ENCODE measurements at places on chromosomes 12 and 14. TPM values are rescaled to one million over a fixed set of nuclear protein-coding genes. Genes with fewer than 3 reads are reported as not detected.

Gene KLRB1
- total RNA-seq = not detected

Gene KRT73
- not detected for total RNA-seq

Gene A2M
- total RNA-seq = 29.7 TPM

Gene CCDC196
- not detected for total RNA-seq

Gene TAS2R8
- total RNA-seq = 0.20 TPM

Gene ALDH6A1
- 13.7 TPM for total RNA-seq

Gene PROX2
- not detected for total RNA-seq

Gene C12orf60
- total RNA-seq = 1.8 TPM

Gene TBPL2
- total RNA-seq = not detected

Gene KIAA0586
- 37.8 TPM for total RNA-seq

Gene NEUROD4
- not detected for total RNA-seq

DNA sequence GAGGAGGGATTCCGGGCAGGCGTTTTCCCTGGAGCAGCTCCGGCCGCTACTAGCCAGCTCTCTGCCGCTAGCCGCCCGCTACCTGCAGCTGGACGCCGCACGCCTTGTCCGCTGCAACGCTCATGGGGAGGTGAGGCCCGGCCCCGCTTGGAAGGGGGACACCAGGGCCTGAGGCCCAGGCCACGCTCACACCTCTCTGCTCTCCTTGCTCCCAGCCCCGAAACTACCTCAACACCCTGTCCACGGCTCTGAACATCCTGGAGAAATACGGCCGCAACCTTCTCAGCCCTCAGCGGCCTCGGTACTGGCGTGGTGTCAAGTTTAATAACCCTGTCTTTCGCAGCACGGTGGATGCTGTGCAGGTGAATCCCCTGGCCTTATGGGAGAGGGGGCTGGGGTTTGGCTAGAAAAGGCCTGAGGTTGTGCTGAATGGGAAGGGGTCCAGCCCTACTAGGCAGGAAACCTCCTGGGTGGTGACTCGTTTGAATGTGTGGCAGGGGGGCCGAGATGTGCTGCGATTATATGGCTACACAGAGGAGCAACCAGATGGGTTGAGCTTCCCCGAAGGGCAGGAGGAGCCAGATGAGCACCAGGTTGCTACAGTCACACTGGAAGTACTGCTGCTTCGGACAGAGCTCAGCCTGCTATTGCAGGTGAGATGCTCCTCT is 597 bp downstream of the RNF31 start:
- DNase-seq = no peak

DNA sequence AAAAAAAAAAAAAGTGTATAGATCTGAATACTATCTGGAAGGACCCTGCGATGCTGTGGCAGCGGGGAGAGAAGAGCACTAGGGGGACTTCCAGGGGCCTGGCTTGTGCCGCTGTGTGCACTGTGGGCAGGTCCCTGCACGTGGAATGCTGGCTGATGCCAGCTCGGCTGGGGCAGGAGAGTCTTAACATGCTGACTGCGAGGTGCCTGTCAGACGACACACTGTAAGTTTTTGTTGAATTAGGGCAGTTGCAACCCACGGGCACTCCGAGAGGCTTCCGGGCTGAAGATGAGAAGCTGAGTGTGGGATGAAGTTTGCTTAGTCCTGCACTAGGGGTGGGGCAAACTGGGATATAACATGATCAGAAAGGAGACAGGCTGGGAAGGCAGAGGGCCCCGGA is 10.7 kb downstream of the GLT1D1 start:
- no peak for DNase-seq

DNA sequence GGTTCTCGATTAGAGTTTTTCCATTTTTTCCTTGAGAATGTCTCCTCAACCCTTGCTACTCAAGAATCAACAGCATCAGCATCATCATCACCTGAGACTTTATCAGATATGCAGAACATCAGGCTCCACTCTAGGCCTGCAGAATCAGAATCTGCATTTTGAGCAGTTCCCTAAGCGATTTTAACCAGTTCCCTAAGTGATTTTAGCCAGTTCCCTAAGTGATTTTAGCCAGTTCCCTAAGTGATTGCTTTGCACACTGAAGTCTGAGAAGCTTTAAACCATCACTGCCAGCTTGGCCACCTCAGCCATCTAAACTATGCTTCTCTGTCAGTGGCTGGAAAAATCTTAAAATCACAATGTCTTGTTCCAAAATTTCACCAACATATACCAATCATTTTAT is 29.4 kb upstream of the SLC38A1 start:
- no peak for DNase-seq

GRCh38 chr14:77681196-77682157 is 26.3 kb downstream of the ALKBH1 start:
- DNase-seq = peak; percentile 33

- DNase-seq = no peak
Observed at GRCh38 chr14:53218161-53218560, 65.0 kb upstream of the DDHD1 start.

DNA sequence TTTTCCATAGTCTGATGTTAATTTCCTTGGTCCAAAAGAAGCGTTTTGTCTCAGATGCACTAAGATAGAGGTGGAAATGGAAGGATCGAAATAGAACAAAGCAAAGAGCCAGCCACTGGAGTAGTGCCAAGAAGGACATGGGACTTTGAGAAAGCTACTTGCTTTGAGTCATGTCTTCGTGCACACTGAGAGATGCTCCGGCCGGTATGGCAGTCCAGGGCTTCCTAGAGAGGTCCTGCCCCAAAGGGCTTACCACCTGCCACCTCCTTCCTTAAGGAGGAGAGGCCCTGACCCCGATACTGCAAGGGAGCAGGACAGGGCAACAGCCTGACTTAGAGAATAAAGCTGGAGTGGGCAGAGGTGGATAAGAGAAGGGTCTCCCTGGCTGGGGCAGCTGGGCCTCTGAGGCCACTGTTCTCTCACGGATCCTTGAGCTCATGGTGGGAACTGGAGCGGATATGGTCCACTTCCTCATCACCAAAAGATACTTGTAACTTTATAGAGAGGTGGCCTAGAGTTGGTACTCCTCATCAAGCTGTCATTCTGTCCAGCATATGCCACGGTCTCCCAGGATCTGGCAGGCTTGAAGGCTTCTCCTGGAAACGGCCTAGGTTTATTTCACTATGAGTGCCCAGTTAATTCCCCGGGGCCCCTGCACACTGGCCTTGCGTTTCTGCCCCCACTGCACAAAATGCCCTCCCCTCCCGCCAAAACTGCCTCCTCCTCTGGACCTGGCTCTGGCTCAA is 57.4 kb downstream of the FOXN3 start:
- no peak for DNase-seq

GRCh38 chr12:97301576-97301975 is 161.0 kb upstream of the RMST start:
- DNase-seq = no peak

DNA sequence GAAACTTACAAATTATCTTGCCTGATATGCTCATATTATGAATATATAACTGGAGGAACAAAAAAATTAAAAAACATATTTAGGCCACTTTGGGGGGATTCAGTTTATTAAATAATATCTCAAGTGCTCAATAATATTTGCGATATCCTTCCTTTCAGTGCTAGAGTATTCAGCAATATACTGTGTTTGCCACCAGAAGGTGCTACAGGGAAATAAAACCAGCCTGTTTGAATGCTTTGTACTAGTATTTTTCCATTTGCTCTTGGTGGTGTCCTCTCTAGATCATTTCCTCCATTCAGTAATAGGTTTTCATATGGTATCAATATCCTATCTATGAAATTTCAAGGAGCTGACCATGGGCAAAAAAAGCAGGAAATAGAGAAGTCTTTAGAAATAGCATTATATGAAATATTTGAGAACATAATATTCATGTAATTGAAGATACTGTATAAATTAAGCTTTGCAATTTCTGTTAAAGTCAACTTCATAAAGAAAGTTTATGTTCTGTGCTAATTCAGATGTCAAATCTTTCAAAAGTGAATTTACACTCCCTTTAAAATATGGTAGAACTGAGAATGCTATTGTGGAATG is 106.2 kb upstream of the NAV3 start:
- peak; percentile 36 for DNase-seq

DNA sequence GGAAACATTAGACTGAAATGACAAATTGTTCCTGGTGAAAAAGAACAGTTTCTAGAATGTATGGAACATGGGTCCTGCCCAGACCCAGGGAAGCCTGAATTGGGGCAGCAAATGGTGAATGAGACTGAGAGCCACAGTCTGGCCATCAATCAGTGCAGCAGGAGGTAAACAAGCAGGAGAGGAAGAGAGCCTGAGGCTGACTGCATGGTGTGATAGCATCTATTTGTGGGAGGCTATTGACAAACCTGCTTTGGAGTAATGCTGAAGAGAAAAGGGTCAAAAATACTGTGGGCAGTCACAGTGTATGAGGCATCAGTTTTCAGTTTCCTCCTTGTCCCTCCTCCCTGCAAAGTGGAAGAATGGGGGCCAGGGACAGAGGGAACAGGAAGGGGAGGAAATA is 136.8 kb downstream of the ANKS1B start:
- DNase-seq = no peak

GRCh38 chr12:124835656-124836410 is 27.8 kb downstream of the SCARB1 start:
- no peak for DNase-seq

- no peak for DNase-seq
Observed at GRCh38 chr12:10397296-10397695, 7.5 kb upstream of the KLRK1 start.

GRCh38 chr12:48388938-48389337 is 38.2 kb upstream of the ZNF641 start:
- peak; percentile 81 for DNase-seq

DNA sequence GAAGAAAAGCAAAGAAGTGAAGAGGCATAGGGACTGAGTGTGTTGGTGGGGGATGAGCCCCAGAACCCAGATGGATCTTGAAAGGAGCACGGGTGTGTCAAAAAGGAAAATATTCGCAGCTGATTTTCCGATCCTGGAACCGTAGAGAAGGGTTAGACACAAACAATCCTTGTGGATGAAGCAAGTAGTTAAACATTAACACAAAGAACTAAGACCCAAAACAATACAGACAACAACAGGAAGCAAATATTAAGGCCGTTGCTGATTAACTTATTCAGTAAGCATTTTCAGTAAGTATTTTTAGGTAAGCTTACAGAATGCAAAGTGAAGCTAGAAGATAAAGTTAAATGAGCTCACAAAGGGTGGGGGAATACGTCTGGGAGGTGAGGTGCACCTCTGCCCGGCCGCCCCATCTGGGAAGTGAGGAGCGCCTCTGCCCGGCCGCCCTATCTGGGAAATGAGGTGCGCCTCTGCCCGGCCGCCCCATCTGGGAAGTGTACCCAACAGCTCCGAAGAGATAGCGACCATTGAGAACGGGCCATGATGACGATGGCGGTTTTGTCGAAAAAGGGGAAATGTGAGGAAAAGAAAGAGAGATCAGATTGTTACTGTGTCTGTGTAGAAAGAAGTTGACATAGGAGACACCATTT is 62.8 kb upstream of the PRB2 start:
- DNase-seq = no peak

- DNase-seq = peak; percentile 30
Observed at GRCh38 chr12:6312529-6313325, 2.2 kb downstream of the PLEKHG6 start.

DNA sequence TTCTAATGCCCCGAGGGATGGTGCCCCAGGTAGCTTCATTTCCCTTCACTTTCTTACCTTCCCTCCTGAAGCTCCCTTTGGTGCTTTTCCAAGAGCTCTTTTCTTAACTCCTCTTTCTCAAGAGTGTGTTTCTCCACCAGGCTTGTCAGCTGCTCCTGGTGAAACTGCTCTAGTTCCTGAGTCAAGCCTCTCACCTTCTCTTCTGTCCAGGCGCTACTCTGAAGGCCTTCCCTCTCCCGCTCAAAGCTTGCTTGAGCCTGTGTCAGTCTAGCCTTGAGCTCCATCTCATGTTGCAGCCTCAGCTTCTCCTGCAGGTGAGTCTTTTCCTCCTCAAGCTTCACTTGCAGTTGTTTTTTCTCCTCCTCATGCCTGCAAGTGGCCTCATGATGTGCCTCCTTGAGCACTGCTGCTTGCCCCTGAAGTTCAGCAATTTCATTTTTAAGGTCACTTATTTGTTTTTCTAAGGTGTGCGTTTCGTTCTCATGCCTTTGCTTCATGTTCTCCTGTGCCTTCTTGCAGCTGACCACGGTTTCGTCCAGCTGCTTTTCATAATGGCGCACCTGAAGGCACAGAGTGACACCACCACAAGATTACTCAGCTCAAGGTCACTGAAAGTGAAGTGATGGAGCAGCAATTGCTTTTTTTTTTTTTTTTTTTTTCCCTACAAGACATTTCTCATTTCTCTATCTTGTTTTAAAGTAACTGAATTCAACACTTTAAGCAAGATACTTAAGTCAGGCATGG is 71.0 kb downstream of the NIN start:
- DNase-seq = no peak

- no peak for DNase-seq
Observed at GRCh38 chr12:98948343-98948949, 303.4 kb downstream of the APAF1 start.

GRCh38 chr12:65814038-65814437 is 10.2 kb upstream of the HMGA2 start:
- peak; percentile 32 for DNase-seq

- DNase-seq = no peak
Observed at GRCh38 chr12:98678946-98679610, 34.0 kb downstream of the APAF1 start.

- DNase-seq = no peak
Observed at GRCh38 chr12:96808587-96808986, 98.5 kb upstream of the NEDD1 start.

- peak; percentile 12 for DNase-seq
Observed at GRCh38 chr14:30138567-30138966, 210.9 kb upstream of the PRKD1 start.

DNA sequence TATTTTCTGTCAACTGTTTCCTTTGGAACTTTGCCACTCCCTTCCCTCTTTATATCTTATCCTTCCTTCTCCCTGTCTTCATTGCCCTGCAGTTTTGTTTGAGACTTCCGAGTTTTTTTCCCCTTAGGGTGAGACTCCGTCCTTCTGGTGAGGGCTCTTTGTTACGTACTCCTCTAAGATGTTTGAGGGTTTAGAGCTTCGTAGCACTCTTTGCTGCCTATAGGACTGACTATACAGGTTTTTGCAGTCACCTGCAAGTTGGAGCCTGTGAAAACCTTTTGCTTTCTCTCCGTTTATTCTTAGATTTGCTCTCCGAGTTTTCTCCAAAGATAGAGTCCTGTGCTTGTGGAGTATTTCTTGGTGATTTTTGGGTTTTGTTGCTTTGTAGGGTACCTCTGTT is 41.7 kb upstream of the MYRFL start:
- no peak for DNase-seq

DNA sequence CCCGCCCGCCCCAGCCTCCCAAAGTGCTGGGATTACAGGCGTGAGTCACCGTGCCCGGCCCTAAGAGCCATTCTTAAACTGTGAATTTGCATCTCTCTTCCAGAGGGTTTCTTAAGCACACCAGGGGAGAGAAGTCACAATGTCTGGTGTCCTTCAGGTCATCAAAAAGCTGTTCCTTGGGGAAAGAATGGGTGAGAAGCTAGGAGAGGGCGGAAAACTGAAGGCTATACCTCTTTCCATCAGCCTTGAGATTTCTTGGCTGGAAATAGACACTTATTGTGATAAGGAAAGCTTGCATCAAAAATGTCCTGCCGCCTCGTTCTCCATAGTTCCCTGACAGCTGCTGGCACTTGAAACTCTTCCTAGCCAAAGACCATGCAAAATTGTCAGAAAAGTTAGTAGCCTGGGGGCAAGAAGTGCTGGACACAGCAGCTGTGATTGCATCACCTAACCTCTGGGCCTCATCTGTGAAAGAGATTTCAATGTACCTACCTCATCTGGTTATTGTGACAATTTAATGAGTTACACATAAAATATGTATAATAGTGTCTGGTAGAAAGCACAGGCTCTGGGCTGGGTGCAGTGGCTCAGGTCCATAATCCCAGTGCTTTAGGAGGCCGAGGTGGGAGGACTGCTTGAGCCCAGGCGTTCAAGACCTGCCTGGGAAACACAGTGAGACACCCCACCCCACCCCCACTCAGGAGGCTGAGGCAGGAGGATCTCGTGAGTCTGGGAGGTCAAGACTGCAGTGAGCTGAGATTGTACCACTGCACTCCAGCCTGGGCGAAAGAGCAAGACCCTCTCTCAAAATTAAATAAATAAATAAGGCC is 9.7 kb upstream of the UBC start:
- peak; percentile 95 for DNase-seq
